ENCODE measurements at places on chromosomes 5 and 9.
A peak's percentile ranks its signal among the peaks of the same experiment; 100 is the strongest.

DNA sequence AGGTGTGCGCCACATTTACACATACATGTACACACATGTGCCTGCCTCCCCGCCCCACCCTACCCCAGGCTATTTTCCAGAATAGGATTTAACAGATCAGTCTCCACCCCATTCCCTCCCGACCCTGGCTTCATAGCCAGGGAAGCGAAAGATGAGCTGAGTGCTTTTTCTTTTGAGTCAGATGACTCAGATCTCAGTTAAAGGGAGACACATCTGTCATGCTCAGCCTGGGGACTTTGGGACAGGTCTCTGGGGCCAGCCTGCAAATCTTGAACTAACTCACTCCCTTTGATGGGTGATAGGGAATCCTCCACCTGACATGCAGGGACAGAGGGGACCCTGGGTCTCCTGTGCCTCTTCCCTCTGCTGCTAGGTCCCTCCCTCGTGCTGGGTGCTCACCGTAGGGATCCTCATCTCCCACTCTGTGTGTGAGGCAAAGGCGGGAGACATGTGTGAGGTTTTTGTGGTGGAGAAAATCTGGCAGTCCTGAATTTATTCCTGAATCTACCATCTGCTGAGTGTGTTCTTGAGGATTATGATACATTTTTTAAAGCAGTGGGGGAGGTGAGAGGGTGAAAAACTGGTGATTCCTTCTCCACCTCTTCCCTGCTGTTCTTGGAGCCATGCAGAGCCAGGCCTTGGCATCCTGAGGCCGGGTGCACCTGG, 37.7 kb downstream of the NEUROG1 start:
- no peak for DNase-seq

- DNase-seq: no peak
Observed at GRCh38 chr5:7010591-7010990, 297.4 kb downstream of the TENT4A start.

GRCh38 chr9:89319015-89319905, 960 bp downstream of the SECISBP2 start:
- no peak for DNase-seq

GRCh38 chr9:71737455-71737854, 30.9 kb downstream of the CEMIP2 start:
- DNase-seq: no peak

DNA sequence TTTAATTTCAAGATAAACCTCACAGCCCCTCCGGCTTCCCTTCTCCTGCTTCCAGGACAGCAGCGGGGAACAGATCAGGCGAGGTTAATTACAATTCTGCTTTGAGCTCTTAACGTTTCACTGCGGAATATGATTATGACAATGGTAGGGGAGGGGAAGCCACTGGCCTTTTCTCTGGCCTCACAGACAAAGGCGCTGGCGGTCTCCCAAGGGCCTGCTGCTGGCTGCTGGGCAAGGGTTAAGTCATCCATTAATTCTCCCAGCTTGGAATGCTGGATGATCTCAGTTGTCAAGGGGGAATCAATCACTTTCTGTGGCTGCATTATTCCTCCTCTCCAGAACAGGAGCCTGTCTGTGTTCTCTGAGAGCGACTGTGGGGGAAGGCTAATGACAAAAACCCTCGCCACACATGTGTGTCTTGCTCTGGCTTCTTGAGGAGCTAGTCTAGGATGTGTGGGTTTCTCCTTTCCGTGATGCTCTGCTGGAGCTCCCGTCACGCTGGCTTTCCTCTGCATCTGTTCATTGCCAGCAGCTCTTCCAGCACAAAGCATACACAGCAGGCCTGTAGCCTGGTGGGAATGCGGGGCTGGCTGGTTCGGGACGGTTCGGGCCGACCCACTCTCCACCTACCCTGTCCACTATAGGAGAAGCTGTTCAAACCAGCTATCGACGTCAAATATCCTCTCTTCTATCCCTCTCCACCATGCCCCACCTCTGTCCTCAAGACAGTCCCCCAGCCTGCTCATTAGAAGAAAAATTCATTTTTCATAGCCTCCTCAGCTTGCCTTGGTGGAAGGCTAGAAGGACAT, 82.8 kb downstream of the DCP2 start:
- DNase-seq: no peak

- no peak for DNase-seq
Observed at GRCh38 chr5:89069591-89069990, 186.6 kb upstream of the MEF2C start.

- no peak for DNase-seq
Observed at GRCh38 chr5:139065306-139065705, 132.9 kb downstream of the SIL1 start.

- DNase-seq: no peak
Observed at GRCh38 chr5:170315154-170315553, 17.6 kb upstream of the LCP2 start.

DNA sequence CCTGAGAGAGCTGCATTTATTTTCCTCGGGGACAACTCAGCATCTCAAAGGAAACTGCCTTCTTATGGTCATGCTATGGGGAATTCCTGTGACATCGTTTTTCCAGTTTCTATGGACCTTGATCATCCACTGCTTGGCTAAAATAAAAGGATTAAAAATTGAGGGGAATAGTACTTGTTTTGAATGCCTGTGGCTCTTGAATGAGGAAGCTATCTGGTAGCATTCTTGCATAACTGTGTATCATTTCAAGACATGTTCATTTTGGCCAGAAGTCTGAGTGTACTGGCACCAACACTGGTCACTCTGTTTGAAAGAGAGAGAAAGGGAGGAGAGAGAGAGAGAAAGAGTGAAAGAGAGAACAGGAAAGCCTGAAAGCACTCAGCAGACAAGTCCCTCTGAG, 116.7 kb downstream of the DOCK2 start:
- no peak for DNase-seq

GRCh38 chr5:169100735-169101075, 200.2 kb downstream of the SLIT3 start:
- no peak for DNase-seq

DNA sequence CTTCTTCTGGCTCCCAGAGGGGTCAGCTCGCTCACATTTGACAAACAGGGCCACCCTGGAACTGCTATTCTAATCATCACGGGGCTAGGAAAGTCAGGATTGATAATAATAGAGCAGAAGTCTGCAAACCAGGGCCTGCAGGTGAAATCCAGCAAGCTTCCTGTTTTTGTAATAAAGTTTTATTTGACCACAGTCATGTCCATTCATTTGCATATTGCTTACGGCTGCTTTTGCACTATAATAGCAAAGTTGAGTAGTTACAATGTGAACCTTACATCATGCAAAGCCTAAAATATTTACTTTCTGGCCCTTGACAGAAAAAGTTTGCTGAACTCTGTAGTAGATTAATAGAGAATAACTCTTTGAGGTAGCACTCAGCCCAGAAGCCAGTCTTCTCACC, 63.2 kb upstream of the CTXN3 start:
- no peak for DNase-seq

DNA sequence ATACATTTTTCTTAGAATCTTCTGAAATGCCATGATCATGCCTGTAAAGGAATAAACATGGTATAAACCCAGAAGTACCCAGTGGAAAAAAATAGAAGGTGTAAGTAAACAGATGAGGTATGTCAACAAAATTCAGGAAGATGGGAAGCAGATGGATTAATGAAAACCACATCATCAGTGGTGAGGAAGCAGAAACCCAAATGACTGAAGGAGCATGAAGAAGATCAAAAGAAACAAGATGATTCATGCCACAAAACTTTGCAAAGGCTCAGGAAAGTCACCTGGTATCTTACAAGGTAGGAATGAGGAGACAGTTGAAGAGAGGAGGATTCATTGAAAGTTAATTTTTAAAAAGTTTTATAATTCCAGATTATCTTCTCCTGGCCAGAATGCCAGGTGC, 132.8 kb upstream of the PAPPA start:
- no peak for DNase-seq

DNA sequence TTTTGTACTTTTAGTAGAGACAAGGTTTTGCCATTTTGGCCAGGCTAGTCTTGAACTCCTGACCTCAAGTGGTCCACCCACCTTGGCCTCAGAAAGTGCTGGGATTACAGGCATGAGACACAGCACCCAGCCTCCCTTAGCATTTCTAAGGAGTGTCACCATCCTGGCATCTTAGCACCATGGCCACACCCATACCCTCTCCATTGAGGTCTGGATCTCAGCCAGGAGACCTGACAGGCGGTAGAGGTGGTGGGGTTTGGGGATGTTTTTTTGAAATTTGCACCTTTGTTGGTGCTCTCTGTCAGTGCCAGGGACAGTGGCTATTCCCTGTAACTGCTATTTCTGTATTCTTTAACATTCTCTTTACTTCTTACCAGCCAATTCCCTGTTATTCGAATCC, 72.5 kb downstream of the TRIM36 start:
- no peak for DNase-seq

DNA sequence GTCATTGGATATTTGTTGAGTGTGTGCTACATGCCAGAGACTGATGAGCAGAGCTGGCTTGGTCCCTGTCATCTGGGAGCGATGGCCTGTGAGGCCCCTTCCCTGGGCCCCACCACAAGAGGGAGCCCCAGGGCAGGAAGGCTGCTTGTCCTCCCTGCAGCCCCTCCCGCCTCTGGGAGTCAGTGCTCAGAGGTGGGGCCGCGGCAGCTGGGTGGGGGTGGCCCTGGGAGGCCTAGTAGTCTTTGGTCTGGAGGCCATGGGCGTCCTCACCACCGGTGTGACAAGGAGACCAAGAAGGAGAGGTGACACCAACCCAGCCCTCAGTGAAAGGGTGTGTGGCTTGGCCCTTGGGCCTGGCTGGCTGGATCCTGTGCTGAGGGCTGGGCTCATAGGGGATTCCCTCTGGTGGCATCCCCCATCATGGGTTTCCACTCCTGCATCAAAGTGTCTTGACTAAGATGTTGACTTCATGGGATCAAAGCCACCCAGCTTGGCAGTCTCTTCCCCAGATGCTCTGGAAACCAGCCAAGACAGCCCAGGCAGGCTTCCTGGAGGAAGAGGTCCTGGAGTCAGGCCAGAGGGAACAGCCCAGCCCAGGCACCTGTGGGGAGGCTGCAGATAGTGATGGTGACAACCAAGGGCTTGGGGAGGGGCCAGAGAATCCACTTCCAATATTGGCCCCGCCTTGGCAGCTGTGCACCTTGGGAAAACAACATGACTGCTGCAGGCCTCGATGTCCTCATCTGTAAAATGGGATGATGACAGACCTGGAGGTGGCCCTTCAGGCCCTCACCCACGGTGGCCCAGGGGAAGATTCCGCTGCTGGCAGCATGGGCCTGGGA, 166.7 kb downstream of the GAPVD1 start:
- no peak for DNase-seq

DNA sequence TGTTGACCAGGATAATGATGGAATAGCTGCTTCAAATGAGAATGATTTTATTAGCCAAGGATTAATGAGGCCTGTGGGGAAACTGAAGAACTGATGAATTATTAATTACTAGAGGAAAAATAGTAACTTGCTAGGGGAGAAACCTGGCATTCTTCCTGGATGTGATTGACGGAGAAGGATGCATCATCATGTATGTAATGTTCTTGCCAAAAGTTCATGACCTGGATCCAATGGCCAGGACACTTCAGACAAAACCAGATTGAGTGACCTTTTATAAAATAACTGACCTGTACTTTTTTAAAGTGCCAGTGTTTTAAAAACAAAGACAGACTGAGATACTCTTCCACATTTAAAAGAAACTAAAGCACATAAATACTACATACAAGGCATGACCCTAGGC, 23.7 kb downstream of the KIAA1191 start:
- DNase-seq: no peak

- DNase-seq: no peak
Observed at GRCh38 chr5:6365977-6366590, 12.3 kb downstream of the MED10 start.

DNA sequence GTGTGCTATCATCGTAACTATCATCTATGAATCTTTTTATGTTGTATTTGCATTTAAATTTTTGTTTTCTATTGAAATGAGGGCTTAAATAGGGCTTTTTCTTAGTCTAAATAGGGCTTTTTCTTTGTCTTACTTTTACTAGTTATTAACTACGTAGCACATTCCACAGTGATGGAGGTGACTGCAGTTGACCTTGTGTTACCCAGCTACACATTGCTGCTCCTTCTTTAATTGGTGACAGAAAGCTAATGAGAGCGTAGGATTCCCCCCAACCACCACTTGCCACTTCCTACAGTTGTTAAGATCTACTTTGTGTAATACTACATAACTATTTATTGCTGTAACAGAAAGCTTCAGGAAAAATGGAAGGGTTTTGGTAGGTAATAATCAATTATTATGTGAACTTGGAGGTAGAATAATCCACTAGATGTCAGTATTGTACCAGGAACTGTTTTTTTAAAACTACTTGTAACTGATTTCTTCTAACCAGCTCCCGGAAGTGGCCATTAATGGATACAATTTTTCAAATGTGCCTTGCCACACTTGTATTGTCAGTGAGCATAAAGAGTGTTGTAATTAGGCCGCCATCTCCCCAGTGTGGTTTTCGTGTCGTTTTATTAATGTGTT, 18.0 kb downstream of the MTRR start:
- DNase-seq: peak; percentile 19

GRCh38 chr5:126368239-126368812, 54.9 kb upstream of the GRAMD2B start:
- no peak for DNase-seq

- no peak for DNase-seq
Observed at GRCh38 chr5:38816083-38817030, 29.5 kb upstream of the OSMR start.

- DNase-seq: no peak
Observed at GRCh38 chr5:73160239-73160671, 12.7 kb upstream of the TMEM174 start.

GRCh38 chr5:12896086-12896485, 991.8 kb upstream of the CTNND2 start:
- no peak for DNase-seq

GRCh38 chr5:139358064-139358463, 16.4 kb downstream of the PAIP2 start:
- no peak for DNase-seq

GRCh38 chr5:128777052-128777451, 188.2 kb upstream of the SLC27A6 start:
- no peak for DNase-seq

DNA sequence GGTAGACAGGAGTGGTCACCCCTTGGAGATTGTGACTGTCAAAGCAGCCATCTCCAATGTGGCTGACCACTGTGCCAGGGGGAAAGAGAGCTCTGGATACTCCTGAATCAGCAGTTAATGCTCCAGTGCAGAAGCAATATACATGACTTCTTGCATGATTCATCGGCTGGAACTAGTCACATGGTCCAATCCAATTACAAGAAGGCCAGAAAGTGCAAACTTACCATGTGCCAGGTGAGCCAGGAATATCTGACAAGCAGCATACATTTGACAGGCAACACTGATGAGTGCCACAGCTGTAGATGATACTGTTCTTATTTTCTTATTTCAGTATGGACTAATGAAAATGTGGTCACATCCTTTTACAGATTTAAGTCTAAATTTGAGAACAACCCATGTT, 440.0 kb upstream of the MPDZ start:
- no peak for DNase-seq

DNA sequence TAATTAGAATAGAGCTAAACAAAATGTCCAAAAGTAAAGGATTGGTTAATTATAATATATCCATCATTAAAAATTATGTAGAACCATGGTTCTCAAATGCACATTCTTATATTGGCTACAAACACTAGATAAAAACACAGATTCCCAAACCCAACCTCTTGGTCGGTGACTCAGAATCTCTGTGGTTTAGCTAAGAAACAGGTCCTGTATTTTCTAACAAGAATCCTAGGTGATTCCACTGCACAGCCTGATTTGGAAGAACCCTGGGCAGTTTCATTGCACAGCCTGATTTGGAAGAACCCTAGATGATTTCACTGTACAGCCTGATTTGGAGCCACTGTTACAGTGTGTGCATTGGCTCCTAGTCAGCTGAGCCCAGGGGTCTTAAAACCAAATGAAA, 67.9 kb downstream of the KIAA1958 start:
- DNase-seq: peak; percentile 27

GRCh38 chr5:4054092-4054491, 458.5 kb downstream of the IRX1 start:
- no peak for DNase-seq

GRCh38 chr5:10111571-10111970, 138.1 kb downstream of the ATPSCKMT start:
- peak; percentile 69 for DNase-seq

Data from hepatic stellate cell (primary cell).